ENCODE measurements at places on chromosomes 4 and X.

DNA sequence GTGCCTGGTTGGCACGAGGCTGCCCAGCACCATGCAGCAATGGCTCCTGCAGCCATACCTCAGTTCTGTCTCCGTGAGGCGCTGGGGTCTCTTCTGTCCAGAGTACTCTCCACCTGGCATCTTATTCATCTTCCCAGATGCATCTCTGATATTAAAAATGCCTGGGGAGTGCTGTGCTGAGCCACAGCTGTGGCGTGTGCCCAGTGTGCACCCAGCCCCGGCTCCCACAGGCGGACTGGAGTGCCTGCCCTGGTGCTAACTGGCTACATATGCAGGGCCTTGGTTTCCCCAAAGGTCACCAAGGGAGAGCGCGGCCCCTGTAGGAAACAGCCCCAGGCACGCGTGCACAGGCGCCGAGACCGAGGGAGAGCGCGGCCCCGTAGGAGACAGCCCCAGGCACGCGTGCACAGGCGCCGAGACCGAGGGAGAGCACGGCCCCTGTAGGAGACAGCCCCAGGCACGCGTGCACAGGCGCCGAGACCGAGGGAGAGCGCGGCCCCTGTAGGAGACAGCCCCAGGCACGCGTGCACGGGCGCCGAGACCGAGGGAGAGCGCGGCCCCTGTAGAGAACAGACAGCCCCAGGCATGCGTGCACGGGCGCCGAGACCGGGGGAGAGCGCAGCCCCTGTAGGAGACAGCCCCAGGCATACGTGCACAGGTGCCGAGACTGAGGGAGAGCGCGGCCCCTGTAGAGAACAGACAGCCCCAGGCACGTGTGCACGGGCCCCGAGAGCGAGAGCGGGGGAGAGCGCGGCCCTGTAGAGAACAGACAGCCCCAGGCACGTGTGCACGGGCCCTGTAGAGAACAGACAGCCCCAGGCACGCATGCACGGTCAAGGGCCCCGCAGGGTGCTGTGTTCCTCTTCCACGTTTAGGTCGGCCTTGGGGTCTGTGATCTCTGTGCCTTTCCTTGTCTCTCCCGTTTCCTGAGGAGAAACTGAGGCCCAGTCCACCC lies 14.5 kb downstream of the TMEM175 start:
- no peak for DNase-seq

GRCh38 chrX:93120805-93121204 lies 552.6 kb downstream of the NAP1L3 start:
- DNase-seq: no peak

GRCh38 chr4:4960574-4960973 lies 58.7 kb downstream of the CYTL1 start:
- no peak for DNase-seq

GRCh38 chr4:151715881-151716280 lies 44.9 kb downstream of the GATB start:
- no peak for DNase-seq

GRCh38 chr4:183873409-183874185 lies 31.5 kb upstream of the STOX2 start:
- no peak for DNase-seq

DNA sequence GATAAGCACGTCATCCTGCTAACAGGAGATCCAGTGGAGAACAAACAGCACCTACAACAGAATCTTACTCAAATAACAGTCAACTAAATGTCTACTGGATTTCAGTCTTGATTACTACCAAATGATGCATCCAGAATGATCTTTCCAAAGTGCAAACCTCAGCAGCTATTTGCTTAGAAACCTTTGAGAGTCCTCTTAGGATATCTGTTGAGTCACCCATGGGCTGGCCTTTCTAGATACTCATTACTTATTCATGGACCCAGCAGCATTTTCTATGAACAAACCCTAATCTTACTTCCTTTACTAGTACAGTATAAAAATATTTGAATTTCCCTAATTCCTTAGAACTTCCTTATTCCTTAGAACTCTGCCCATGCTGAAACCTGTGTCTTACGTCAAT lies 118.5 kb upstream of the PABPC4L start:
- DNase-seq: no peak

- DNase-seq: no peak
These were observed 100.9 kb upstream of the ATP6AP2 start for GRCh38 chrX:40479777-40480318.

- DNase-seq: no peak
These were observed 225.3 kb downstream of the PPP3CA start for GRCh38 chr4:101122019-101122418.

GRCh38 chr4:169094656-169095231 lies 84.7 kb upstream of the CBR4 start:
- DNase-seq: no peak

GRCh38 chrX:68718443-68718820 lies 71.0 kb downstream of the STARD8 start:
- DNase-seq: no peak

- no peak for DNase-seq
These were observed 108.2 kb upstream of the ADRA2C start for GRCh38 chr4:3657902-3658529.

DNA sequence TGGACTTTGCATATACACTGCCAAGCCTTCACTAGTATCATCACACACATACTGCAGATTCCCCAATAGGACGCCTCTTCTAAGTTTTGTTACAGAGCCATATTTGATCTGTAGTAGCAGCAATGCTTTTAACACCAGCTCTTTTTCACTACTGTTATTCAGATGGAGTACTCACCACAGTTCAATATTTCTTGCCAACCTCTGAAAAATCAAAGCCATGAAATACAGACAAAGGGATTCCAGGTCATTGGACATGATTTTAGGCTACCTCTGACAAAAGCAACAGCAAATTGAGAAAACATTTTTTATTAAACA lies 390.7 kb upstream of the ADGRL3 start:
- DNase-seq: no peak

DNA sequence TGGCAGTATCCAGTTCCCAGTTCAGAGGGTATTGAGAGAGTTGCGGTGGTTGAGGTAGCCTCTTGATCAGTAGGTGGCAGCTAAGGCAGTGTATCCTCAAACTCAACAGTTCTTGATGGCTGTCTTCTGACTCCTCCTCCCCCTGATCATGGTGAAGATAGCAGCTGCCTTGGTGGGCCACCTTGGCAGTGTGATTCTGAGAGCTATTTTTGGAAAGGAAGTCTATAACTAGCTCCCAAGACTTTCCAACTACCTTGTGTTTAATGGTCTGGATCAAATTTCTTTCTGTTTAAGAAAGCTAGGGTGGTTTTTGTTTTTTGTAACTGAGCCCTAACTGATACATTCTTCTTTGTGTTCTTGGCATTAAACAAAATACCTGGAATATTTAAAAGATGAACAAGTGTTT lies 10.5 kb upstream of the TBC1D19 start:
- no peak for DNase-seq

Measured in H9 (cell line).